ENCODE measurements at places on chromosomes 3 and 15. TPM values are rescaled to one million over a fixed set of nuclear protein-coding genes. Genes with fewer than 3 reads are reported as not detected.
A peak's percentile ranks its signal among the peaks of the same experiment; 100 is the strongest.

CPN2 gene
- not detected for total RNA-seq

DNA sequence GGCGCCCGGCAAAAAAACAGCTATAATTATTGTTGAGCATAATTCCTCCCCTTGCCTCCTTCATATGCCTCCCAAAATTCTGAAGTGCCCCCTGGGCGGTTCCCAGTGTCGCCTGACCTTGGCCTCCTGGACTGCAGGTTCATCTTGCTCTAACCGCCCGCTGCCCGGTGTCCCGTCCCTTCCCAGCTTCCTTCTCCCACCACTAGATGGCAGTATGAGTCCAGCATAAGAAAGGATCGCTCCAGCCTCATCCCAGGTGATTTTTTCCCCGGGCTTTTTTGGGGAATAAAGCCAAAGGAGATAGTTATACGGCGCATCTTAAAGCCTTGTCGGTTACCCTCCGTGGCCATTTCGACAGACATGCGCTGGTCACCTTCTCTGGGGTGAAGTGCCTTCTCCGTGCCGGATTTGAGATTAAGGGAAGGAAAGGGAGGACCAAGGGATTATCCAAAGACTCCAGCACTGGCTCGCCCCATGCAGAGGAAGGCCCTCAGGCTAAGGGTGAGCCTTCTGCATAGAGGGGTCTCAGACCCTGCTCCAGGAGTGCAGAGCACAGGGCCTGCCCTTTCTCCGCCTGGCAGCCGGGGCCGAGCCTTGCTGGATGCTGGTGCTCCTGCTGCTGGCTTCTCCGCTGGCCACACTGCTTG, 45.8 kb upstream of the TRA2B start:
- peaks cover 31% of the 10 kb centered on the region for H3K27me3 ChIP-seq
- no peak overlapping the region for H3K27ac ChIP-seq
- H3K4me1 ChIP-seq = peaks cover 5% of the 10 kb centered on the region
- DNase-seq = peak; percentile 77
- H3K4me3 ChIP-seq = no peak overlapping the region
- no peaks in the 10 kb centered on the region for H3K36me3 ChIP-seq

DNA sequence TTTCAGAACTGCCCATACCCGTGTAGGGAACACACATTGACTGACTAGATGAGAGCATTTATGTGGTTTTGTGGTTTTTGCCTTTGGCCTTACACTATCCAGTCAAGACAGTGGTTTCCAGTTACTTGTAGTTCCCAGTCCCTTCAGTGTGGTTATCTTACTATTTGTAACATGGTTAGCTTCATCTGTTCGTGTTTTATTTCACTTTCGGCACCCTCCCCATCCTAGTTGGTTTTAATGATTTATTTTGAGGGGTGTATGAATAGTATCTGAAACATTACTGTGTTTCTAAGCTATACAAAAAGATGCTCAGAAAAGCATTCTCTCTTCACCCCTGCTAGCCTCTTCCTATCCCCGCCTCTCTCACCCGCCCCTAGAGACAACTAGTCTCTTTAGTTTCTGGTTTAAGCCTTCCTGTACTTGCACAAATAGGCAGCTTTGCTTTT, 14.1 kb downstream of the LYSMD4 start:
- peaks cover 8% of the 10 kb centered on the region for H3K4me1 ChIP-seq
- no peaks in the 10 kb centered on the region for H3K27me3 ChIP-seq
- H3K27ac ChIP-seq = no peak overlapping the region
- H3K36me3 ChIP-seq = peaks cover 28% of the 10 kb centered on the region
- H3K4me3 ChIP-seq = no peak overlapping the region
- no peak for DNase-seq

DNA sequence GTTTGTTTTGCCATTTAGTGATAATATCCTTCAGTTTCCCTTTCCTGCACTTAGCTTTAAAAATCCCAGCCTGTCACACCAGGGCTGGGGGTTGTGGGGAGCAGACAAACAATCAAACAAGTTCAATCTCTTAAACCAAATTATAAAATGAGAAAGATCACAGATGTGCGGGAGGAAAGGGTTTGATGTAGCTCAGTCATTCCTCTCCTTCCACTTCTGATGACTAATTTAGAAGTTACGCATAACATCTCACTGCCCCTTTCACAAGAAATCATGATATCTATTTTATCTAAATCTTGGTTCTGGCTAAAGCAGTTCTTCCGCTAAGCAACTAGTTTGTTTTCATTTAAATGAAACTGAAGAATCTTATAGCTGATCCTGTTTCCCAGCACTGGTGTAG, 34.1 kb upstream of the ATG7 start:
- DNase-seq = no peak
- no peaks in the 10 kb centered on the region for H3K36me3 ChIP-seq
- H3K27me3 ChIP-seq = peaks cover 7% of the 10 kb centered on the region
- H3K27ac ChIP-seq = no peak overlapping the region

- no peaks in the 10 kb centered on the region for H3K36me3 ChIP-seq
- no peaks in the 10 kb centered on the region for H3K27me3 ChIP-seq
- peaks cover 13% of the 10 kb centered on the region for H3K4me1 ChIP-seq
Observed at GRCh38 chr15:69469467-69470201, 17.0 kb downstream of the RPLP1 start.

TMCC1 gene
- total RNA-seq = 50.8 TPM

- peaks cover 15% of the 10 kb centered on the region for H3K4me1 ChIP-seq
- DNase-seq = no peak
- H3K27me3 ChIP-seq = peaks cover 16% of the 10 kb centered on the region
- no peak overlapping the region for H3K27ac ChIP-seq
- no peaks in the 10 kb centered on the region for H3K36me3 ChIP-seq
Observed at GRCh38 chr3:194941360-194941955, 255.8 kb downstream of the FAM43A start.

GUCA1C gene
- total RNA-seq = not detected

GRCh38 chr15:60423537-60423936, 25.8 kb upstream of the ANXA2 start:
- peak overlapping the region; percentile 98 for H3K27ac ChIP-seq
- DNase-seq = no peak
- H3K36me3 ChIP-seq = peaks cover 23% of the 10 kb centered on the region
- peaks cover 20% of the 10 kb centered on the region for H3K4me1 ChIP-seq
- peak overlapping the region; percentile 72 for H3K4me3 ChIP-seq

- H3K4me1 ChIP-seq = peaks cover 6% of the 10 kb centered on the region
- H3K36me3 ChIP-seq = no peaks in the 10 kb centered on the region
Observed at GRCh38 chr3:149494022-149494758, 19.7 kb downstream of the TM4SF4 start.

SLC12A1 gene
- 0.05 TPM for total RNA-seq
